MG63 (cell line): ENCODE measurements at places on chromosomes 13 and 19.

DNA sequence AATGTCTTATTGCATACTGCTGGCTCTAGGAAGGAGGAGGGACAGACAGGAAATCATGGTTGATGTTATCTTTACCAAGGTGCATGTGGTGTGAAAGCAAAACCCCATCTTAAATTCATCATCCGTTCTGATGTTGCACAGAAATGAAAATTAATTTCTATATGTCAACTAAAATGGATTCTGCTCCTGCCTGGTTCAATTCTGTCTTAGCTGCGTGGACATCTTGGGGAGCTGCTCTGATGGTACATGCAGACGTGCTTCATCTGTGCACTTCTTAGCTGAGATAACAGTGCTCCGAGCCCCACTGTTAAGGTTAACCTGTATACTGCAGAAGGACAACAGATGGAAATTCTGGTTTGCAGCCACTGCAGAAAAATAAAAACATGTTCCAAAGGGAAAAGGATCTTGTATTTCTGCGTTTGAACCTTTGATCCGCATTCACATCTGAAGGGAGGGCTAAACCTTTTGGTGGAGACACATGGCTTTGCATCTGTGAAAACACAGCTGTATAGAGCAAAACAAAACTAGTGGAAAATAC is 155.6 kb downstream of the TM9SF2 start:
- no peak for DNase-seq

GRCh38 chr13:98240135-98240534 is 63.1 kb upstream of the RNF113B start:
- no peak for DNase-seq

DNA sequence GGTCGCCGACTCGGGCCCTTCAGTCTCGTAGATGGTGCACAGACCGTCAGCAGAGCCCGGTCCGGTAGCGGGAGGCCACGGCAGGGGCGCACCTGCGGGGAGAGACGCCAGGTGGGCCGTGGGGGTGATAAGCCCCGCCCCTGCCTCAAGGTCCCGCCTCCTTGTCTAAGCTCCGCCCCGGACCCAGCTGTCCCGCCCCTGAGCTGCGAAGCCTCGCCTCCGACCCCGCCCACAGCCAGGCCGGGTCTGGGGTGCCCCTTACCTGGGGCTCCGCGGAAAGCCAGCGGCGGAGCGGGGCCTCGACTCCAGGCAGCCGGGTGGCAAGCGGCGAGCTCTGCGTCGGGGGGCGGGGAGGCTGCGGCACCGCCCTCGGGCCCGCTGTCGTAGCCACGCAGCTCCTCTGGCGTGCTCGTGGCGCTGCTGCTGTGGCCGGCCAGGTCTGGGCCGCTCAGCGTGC is 4.7 kb downstream of the PRR36 start:
- peak; percentile 70 for DNase-seq

- no peak for DNase-seq
These were observed 31.0 kb downstream of the C2CD4C start for GRCh38 chr19:377801-378581.

GRCh38 chr13:99465454-99465853 is 35.8 kb upstream of the TM9SF2 start:
- no peak for DNase-seq

DNA sequence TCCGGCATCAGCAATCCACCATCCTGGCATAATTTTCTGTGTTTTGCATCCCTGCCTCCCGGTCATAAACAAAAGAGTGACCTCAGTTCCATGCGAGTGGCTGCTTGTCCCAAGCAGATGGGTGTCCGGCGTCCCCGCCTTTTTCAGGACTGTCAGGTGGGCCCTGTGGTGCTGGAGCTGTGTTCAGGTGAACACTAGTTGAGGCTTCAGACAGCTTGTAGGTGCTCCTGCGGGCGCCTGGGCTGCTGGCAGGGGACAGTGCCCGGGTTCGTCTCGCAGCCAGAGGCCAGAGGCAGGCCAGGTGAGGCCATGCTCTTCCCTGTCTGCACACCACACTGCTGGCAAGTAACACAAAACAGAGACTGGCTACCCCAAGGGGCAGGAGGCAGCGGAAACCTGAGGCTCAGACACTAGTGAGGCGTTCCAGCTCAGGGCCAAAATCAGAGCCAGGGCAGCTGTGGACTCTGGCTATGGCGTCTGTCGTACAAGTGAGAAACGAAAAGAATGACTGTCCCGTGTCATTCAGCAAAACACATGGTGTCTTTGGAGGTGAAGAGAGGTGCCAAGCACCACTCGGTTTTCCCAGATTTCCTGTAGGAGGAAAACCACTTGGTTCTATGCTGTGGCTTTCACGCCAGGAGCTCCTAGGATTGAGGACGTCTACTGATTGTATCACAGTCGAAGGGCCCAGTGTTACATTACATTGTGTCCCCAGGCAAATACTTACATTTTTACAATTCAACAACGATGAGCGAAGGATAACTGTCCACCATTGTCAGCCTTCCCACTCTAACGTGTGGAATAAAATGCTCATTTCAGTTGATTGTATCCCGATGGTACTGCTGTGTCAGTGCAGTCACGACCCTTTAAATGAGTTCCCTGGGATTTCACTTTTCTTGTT is 104.0 kb downstream of the ATP11A start:
- no peak for DNase-seq

GRCh38 chr19:51129716-51130115 is 5.0 kb downstream of the SIGLEC9 start:
- no peak for DNase-seq

DNA sequence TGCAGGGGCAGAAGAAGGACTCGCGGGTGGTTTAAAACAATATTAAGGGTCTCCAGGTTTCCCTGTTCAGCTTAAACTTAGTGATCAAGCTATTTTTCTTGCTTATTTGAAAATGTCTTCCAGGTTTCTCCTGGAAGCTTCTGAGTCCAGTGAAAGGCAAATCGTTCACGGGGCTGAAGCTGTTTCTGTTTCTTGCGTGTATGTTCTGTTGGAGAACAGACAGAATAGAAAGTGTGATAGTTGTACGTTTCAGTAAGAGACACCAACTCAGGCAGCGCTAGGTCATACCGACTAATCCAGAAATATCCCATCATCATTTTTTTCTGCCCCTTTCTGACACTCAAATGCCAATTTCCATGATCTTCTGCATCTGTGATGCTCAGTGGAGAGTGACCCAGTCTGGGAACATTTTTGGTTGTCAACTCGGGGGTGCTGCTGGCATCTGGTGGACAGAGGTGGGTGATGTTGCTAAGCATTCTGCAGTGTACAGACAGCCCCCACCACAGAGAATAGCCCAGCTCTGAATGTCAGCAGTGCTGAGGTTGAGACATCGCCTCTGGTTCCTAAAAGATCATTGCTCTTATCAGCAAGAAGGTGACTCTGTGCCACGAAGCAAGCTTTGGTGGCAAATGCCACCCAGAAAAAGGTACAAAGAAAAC is 4.3 kb downstream of the KLF2 start:
- no peak for DNase-seq
